Stimulated activated CD4-positive, alpha-beta T cell treated with anti-CD3 and anti-CD28 coated beads, Interleukin-15, amount 100 ng/mL, for 1 hour (primary cell): ENCODE measurements at places on chromosomes 16 and 17.

- DNase-seq = no peak
Observed at GRCh38 chr17:82929011-82929622, 89.3 kb upstream of the ZNF750 start.

DNA sequence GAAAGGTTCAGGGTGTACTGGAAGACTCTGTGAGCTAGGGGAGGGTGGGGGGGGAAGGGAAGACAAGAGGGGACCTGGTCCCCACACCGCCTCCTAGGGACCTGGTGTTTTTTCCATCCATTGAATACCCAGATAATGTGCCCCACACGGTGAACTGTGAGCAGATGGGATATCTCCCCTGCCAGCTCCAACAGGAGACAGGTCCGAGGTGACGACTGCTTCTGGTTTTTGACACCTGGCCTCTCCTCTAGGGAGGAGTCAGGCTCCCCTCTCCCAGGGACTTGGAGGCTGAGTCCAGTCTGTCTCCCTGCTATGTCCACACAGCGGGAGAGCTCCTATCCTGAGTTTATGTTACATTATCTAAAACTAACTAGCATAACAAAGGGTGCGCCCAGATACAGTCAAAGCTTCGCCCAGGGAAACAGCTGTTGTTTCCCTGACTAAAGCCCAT, 1.8 kb downstream of the MARVELD3 start:
- no peak for DNase-seq

DNA sequence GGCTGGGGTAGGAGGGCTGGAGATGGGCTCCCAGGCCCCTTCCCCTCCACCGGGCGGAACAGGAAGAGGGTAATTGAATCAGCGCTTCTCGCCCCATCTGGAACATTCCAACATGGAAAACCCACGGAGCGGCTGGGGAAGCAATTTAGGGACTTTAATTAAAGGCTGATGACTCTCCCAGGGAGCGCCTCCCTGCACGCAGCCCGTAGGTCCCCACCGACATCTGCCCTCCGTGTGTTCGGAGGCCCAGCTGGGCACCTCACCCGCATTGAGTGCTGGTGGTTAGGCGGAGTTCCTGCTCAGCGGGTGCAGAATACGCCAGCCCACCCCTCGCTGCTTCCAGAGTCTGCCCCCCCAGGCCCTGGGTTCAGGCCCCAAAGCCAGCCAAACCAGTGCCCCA, 10.0 kb downstream of the HS3ST6 start:
- DNase-seq = no peak

DNA sequence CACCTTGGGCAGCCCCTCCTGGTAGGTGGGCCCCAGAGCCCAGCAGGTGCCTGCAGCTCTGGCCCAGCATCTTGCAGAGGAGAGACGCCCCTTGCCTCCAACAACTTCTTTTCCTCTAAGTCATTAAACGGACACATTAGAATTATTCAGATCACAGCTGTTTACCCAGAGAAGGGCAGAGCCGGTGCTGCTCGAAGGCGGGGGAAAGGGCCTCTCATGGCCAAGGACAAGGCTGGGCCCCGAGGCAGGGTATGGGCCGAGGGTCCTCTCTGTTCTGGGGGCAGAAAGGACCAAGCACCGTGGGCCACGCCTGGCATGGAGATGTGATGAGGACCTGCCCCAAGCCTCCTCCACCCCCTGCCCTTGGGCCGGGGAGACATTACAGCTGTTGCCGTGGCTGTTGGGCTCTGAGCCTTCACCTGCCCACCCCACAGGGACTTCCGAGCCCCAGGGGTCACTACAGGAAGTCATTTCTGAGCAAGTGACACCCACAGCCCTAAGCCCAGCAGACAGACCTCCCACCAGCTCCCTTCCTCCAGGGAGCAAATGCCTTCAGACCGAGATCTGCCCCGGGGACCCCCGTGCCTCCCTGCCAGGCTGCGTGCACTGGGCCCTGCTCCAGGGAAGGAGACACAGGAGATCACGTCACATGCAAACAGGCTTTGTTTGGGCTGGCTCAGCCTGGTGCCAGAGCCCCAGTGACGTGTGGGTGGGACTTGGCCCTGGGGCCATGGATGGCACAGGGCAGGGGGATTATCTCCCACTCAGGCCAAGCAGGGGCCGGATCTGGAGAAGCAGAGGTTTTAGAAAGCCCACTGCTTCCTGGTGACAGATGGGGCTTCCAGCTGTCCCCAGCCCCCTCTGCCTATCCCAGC, 699 bp upstream of the PVALEF start:
- no peak for DNase-seq

- no peak for DNase-seq
Observed at GRCh38 chr16:49457196-49457595, 83.6 kb downstream of the C16orf78 start.

GRCh38 chr16:25395528-25395927, 137.9 kb upstream of the ZKSCAN2 start:
- DNase-seq = no peak

GRCh38 chr17:42251115-42251514, 25.1 kb downstream of the STAT5B start:
- DNase-seq = no peak

GRCh38 chr17:81440051-81440471, 44.8 kb downstream of the BAHCC1 start:
- DNase-seq = no peak

DNA sequence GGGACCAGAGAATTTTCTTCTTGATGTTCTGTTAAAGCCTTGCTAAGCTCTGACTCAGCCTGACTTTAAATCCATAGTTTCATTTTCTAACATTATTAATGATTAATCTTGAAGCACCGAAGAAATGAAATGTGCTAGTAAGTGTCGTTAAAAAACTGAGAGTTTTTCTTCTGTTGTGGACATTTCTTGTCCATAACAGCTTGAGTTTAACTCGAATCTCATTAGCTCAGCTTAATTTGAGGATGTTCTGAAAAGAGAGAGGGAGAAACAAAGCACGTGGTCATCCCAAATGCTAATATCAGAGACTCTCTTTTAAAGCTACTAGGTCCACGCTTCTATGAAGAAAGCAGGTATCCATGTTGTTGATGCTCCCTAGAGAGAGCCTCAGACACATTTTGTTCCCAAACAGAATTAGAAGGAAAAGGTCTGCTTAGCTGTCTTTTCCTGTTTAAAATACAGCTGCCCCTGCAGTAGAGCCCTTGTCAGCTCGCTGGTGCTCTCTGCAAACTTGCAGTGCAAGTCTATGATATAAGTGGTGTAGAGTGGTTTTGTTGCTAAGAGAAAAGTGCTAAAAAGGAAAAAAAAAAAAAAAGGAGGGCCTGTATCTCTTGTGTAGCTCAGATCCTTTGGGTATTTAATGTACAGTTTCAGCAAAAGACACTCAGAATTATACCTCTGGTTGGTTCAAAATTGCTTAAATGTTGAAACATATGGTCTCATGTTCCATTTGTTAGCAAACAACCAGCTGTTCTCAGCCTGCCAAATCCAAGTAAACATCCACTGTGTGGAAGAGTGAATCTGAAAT, 191.1 kb upstream of the TBX2 start:
- DNase-seq = no peak

GRCh38 chr17:10034719-10035475, 129.8 kb upstream of the RCVRN start:
- DNase-seq = no peak

GRCh38 chr16:76797457-76797856, 393.5 kb upstream of the MON1B start:
- DNase-seq = no peak

- peak; percentile 85 for DNase-seq
Observed at GRCh38 chr17:2814481-2815341, 18.5 kb downstream of the RAP1GAP2 start.

DNA sequence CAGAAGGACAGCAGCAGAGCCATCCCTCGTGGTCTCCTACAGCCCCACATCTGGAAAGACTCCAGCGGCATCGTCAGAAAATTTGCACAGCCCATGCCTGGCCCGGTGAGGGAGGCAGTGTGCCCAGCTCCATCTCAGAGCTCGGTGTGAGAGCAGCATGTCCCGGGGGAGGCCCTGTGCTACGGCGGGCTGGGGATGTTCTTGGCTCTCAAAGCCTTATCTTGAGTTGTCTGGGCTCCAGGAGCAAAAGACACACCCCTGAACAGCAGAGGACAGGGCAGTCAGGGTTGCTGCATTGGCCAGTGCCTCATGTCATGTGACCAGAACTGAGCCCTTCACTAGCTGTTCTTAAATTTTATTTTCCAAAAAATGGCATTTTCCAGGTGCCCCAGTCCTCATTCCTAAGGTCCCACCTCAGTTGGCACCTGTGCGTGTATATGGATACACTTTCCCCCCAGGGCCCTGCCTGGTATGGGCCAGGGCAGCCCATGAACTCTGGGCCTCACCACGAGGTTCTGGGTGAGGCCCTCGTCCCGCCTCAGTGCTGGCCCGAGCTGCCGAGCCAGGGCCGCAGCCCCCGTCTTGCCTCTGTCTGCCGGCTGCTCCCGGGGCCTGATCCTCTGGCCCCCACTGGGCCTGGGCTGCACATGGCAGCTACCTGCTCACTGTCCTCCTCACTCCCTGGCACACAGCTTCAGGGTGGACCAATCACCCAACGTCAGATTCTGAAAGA, 3.0 kb downstream of the NUDT16L1 start:
- DNase-seq = no peak

DNA sequence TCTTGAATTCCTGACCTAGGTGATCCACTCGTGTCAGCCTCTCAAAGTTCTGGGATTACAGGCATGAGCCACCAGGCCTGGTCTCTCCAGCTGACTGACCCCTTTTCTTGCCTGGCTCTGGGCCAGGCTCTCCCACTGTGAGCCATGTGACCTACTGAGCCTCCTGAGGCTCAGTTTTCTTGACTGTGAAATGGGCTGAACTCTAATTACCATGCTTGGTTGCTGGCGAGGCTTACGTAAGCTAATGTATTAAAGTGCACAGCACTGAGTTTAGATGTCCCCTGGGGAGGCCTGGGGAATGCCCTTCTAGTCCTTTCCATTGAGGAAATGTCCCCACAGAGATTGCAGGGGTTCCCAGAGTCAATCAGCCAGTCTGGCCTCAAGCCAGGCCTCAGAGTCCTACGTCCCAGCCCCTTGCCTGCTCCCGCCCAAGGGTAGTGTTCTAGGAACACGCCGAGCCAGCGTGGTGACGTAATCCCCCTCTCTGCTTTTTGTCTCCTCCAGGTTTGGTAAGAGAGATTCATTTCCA, 45.8 kb upstream of the LGALS9 start:
- no peak for DNase-seq
